ENCODE measurements at places on chromosomes 4 and X.

DNA sequence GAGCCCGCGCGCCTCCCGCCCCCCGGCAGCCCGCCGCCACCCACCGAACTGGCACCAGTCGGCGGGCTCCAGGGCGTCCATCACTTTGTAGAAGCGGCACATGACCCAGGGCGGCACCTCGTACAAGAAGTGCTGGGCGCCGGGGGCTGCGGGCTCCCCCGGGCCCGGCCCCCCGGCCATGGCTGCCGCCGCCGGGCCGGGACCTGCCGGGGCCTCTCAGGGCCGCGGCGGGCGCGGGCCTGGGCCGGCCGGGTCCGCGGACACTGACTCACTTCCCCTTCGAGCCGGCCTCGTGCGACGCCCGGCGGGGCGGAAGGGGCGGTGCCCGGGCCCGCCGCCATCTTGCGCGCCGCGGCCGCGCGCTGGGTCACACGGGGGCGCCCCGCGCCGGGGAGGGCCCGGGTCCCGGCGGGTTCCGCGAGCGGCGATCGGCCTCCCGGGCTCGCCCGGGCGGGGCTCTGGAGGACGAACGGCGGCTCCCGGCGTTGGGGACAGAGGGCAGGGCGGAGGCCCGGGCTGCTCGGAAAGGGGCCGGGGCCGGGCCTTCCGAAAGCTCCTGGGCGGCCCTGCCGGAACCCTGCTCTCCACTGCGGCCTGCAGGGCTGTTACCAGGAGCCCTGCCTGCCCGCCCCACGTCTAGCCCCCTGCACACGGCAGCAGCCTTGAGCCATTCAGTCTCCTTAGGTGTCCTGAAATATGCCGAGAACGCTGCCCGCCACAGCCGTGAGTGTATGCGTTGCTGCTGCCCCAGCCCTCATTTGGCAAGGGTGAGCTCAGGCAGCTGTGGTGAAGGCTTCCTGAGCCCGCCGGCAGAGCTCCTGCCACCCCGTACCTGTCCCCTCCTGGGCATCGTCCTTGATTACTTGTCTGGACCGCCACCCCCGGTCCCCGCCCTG lies at the start of gene IRAK1:
IRAK1 (minus strand) TSS at position 270 of the 896 bp plus-strand sequence; CDS start at position 180, 90 bp downstream.
- DNase-seq, result peak; percentile 24

DNA sequence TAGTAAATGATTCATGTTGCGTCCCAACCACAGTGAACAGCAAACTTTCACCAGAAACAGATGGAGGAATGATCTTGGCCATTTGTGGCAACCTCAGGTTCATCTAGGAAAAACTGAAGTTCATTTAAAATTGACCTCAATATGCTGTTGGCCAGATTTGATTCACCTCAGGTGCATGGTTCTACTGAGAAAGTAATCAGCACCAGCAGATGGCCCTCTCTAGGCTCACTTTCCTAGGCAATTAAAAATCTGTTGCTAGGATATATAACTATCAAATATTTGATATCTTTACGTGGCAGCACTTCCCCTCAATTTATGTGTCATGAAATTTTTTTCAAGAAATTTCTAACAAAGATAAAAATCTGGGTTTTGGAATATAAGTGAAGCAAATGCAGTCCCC lies 344.7 kb downstream of the GALNTL6 start:
- DNase-seq, result no peak

GRCh38 chr4:16513876-16514275 lies 287.6 kb upstream of the TAPT1 start:
- no peak for DNase-seq

GRCh38 chr4:151801547-151802516 lies 41.0 kb upstream of the GATB start:
- DNase-seq, result peak; percentile 43

DNA sequence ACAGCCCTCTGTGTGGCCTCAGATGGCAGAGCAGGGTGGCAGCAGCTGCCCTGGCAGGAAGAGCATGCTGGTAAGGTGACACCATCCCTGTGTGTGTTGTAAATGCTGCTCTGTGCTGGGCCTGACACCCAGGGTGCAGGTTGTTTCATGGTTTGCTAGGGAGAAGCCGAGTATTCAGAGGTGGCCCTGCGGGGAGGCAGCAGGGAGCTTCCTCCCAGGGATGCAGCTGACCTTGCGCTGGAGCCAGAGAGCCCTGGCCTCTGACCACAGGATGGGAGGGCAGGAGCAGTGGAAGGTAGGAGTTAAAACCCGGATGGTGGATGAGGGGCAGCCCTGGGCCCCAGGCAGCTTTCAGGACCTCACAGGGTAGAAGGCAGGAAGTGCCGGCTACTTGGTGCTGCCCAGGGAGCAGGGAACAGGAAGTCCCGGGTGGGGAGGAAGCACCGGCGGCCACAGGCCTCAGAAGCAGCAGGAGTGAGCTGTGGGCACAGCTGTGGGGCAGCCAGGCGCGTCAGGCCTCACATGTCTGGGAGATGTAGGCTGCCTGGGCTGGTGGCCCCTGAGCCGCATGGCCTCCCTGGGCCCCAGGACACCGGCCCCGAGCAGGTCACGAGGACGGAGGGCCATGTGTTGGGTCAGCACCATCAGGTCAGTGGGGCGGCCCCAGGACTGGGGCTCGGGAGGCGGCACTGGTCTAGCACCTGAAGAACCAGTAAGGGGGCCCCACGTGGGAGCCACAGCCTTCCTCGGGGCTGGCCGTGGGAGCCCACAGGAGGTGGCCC lies 19.1 kb downstream of the SH3BP2 start:
- DNase-seq, result peak; percentile 59

GRCh38 chr4:184477201-184477999 lies 3.0 kb upstream of the IRF2 start:
- no peak for DNase-seq

DNA sequence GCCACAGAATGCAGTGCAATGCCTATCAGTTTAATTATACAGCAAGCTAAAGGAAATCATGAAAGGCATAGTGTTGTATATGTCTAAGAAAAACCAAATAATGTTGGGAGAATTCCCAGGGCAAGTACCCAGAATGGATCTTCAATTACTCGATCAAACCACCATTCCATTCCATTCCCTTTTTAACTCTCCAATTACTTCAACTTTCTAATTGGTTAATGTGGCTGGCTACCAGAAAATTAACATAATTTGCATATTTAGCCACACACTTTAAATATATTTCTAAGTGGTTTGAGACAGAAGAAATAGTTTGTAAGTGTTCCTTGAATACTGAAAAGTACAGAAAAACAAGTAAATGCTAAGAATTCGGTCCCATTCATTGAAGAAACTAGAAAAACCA lies 111.5 kb upstream of the NAP1L5 start:
- no peak for DNase-seq

- DNase-seq, result no peak
These were observed 104.9 kb upstream of the DHX15 start for GRCh38 chr4:24689212-24689611.

DNA sequence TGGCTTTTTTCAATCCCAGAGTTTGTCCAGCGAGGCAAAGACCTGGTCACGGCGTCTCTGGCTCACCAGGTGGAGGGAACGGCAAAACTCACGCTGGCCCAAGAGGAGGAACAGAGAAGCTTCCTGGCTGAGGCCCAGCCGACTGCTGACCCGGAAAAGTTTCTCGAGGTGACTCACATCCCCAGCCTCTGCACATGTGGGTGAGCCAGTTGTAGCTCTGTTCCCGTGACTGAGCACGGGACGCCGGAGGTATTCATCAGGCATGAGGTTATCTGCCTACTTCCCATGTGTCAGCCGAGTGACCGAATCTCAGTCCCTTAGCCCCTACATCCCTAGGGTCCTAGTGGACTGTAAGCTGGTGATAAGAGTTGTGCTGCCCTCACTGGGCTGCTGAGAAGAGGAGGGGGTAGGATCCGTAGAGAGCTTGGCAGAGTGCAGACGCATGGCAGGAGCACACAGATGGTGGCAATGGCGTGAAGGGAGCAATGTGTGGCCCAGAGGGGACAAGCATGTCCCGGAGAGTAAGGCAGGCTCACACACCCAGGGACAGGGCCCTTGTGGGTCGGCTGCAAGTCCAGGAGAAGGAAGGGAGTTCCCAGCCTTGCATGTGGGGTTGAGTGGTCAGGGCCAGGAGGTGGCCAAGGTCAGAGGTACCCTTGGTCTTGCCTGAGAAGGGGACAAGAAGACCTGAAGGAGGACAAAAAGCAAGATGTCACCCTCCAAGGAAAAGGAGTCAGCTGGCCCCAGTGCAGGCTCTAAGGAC lies 42.9 kb downstream of the EVC start:
- DNase-seq, result no peak

GRCh38 chr4:88527787-88528186 lies 4.2 kb upstream of the PYURF start:
- no peak for DNase-seq

GRCh38 chr4:3059943-3060342 lies 14.4 kb downstream of the HTT-AS start:
- DNase-seq, result no peak

DNA sequence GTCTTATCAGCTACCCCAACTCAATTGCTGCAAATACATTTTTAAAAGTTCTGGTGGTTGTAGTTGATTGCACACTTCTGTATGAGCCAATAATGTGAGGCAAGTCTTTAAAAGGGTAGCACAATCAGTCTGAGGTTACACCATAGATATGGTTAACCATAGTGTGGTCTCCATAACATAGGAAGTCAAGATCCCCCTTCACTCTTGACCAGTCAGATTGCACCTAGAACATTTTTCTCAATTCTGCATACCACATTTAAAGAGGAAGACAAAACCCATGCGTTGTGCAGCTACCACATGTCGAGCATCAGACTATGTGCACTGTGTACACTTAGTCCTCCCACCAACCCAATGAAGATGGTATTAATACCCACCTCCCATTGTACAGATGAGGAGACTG lies 26.5 kb upstream of the CYBB start:
- no peak for DNase-seq

- DNase-seq, result no peak
These were observed 1187.6 kb downstream of the RPA4 start for GRCh38 chrX:98071331-98071730.

GRCh38 chr4:15894921-15895916 lies 43.3 kb downstream of the FGFBP1 start:
- no peak for DNase-seq

Measured in memory B cell (primary cell).